ENCODE measurements at places on chromosomes 2 and 18. TPM values are rescaled to one million over a fixed set of nuclear protein-coding genes. Genes with fewer than 3 reads are reported as not detected.

Gene DES
- 0.17 TPM for total RNA-seq

Gene UGT1A8
- not detected for total RNA-seq

Gene PLA2R1
- total RNA-seq = 2.6 TPM

Gene ANKRD62
- not detected for total RNA-seq

Gene CRACDL
- 0.54 TPM for total RNA-seq

Gene LRP1B
- not detected for total RNA-seq

Gene LDLRAD4
- total RNA-seq = 2.7 TPM

Gene SPATA3
- not detected for total RNA-seq

Gene IL1RN
- total RNA-seq = 0.42 TPM

Gene RHBDD1
- 10.6 TPM for total RNA-seq

Gene POTEI
- 0.01 TPM for total RNA-seq

Gene DCC
- not detected for total RNA-seq

Gene TMEM237
- 23.8 TPM for total RNA-seq

Gene NGEF
- total RNA-seq = 19.1 TPM

Gene EPAS1
- total RNA-seq = 93.0 TPM

Gene CRYBA2
- total RNA-seq = not detected

Gene CHRND
- not detected for total RNA-seq

Gene ZNF892
- total RNA-seq = not detected

Gene PLGLB2
- not detected for total RNA-seq

Gene SERPINB11
- total RNA-seq = not detected

Gene TCF23
- not detected for total RNA-seq

Gene RAX
- not detected for total RNA-seq

Gene PLB1
- 1.3 TPM for total RNA-seq

Gene RGPD3
- 0.19 TPM for total RNA-seq

Gene RNF144A
- total RNA-seq = 7.5 TPM

Gene GALR1
- not detected for total RNA-seq
